ENCODE measurements at places on chromosomes 7 and 10. TPM values are rescaled to one million over a fixed set of nuclear protein-coding genes. Genes with fewer than 3 reads are reported as not detected.

DNA sequence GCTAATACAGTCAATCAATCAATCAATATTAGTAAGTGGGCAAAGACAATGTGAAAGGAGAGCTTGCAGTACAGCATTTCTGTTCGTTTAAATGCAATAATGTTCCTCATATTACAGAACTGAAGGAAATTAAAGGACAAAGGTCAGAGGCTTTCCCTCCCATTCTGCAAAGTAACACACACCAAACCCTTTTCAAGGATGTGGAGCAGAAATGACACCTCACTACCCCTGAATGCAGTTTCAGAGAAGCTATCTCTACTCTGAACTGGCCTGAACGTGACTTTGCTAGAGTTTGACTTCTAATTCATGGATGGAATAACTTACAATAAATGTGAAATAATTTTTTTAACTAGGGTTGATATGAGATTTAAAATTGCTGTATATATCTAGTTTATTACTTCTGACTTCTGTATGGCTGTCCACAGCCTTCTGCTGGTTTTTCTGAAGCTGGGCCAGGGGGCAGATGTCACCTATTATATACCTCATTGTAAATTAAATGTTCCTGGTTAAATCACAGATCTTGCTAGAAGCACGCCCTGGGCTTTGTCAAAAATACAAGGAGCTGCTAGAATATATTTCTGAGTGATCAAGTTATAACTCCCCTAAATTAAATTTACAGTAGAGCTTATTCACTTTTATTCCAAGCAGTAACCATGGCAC lies 156.9 kb upstream of the C7orf33 start:
- H3K36me3 ChIP-seq, result no peaks in the 10 kb centered on the region
- H3K4me3 ChIP-seq, result no peak overlapping the region
- no peaks in the 10 kb centered on the region for H3K27me3 ChIP-seq
- no peak for DNase-seq
- no peak overlapping the region for H3K27ac ChIP-seq

Gene IFIT1B
- total RNA-seq, result not detected

Gene SH2B2
- total RNA-seq, result 10.6 TPM

DNA sequence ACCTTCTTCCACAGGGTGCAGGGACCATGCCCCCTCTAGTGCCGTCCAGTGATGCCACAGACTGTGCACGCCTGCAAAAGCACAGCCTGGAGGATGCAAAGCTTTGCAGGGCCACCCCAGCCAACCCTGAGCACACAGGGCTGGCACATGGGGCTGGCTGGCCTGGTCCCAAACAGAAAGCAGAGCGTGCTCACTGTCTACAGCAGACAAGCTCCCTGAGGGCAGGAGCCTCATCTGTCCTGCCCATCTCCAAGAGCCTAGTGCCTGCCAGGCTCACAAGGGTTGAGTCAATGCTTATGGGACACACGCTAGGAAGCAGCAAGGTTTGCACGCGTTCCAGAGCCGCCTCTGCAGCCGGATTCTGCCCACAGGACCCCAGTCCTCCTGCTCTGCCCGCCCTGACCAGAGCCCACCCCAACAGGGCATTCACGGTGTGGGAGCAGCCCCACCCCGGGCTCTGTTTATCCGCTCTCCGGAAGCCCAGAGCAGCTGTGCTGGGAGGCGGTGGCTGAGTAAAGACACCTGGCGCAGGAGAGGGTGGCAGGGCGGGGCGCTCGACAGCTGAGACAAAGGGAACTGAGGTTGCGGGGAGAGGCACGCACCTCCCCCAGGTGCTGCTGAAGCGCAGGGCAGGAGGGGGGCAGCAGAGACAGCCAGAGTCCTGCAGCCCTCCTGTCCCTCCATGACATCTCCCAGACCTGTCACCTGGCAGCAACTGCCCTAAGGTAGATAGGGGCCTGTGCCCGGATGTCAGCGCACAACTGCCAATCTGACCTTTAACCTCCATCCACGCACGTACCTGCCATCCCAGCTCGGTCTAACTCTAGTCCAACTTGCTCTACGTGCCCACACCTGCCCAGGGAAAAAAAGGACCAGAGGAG lies 4.3 kb downstream of the KCNH2 start:
- peak overlapping the region; percentile 72 for H3K4me3 ChIP-seq
- peaks cover 16% of the 10 kb centered on the region for H3K4me1 ChIP-seq
- no peak overlapping the region for H3K27ac ChIP-seq
- H3K27me3 ChIP-seq, result no peaks in the 10 kb centered on the region

DNA sequence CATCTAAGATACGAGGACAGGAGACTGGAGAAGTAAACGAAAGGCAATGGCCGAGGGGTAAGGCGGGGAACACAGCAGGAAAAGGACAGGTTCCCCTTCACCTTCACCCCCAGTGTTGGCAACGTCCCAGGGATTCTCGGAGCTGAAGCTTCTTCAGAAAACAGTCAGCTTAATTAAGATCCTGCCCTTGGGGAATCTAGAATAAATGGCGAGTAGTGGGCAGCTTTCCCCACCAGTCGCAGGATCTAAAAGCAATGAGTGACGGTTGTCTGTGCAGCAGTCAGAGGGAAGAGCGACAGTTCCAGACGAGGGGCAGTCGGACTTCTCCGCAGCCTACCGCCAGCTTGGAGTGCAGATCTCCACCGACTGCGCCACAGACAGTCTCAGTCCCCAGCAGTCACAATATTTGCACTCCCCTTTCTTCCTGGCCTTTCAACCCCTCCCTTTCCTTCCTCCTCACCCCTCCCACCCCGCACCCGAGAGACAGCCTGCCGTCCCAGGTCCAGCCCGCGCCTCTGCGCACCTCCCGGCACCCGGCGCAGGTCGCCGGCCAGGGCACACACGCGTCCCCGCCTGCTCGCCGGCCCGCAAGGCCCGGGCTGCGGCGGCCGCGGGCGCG lies 10.9 kb upstream of the SP8 start:
- H3K4me3 ChIP-seq, result peak overlapping the region; percentile 50
- no peaks in the 10 kb centered on the region for H3K4me1 ChIP-seq
- peak overlapping the region; percentile 82 for H3K27ac ChIP-seq

DNA sequence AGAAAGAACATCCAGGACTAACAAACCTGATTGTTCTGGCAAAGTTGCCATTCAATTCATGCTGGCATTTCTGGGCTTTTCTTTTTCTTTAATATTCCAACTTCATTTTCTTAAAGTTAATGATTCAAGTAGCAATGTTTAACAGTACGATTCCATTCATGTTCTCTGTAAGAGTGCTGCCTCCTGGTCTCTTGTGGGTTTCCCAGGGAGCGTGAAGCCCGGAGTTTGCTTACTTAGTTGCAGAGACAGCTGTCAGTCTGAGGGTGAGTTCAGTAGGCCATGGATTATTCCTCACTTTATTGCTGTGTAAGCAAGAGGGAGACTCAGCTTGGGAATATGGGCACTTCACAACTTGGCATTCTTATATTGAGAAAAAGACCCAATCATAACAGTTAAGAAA lies 142.2 kb downstream of the TWIST1 start:
- H3K4me1 ChIP-seq, result no peaks in the 10 kb centered on the region
- no peak overlapping the region for H3K27ac ChIP-seq
- no peak overlapping the region for H3K4me3 ChIP-seq
- H3K36me3 ChIP-seq, result no peaks in the 10 kb centered on the region

GRCh38 chr10:924524-924859 lies 7.0 kb downstream of the LARP4B start:
- H3K27me3 ChIP-seq, result no peaks in the 10 kb centered on the region
- DNase-seq, result peak; percentile 49
- peaks cover 6% of the 10 kb centered on the region for H3K36me3 ChIP-seq

GRCh38 chr7:149621776-149622175 lies 124.2 kb upstream of the ZNF746 start:
- no peak for DNase-seq
- H3K27ac ChIP-seq, result no peak overlapping the region
- H3K4me3 ChIP-seq, result no peak overlapping the region
- no peaks in the 10 kb centered on the region for H3K36me3 ChIP-seq
- H3K4me1 ChIP-seq, result peaks cover 4% of the 10 kb centered on the region
- H3K27me3 ChIP-seq, result no peaks in the 10 kb centered on the region

DNA sequence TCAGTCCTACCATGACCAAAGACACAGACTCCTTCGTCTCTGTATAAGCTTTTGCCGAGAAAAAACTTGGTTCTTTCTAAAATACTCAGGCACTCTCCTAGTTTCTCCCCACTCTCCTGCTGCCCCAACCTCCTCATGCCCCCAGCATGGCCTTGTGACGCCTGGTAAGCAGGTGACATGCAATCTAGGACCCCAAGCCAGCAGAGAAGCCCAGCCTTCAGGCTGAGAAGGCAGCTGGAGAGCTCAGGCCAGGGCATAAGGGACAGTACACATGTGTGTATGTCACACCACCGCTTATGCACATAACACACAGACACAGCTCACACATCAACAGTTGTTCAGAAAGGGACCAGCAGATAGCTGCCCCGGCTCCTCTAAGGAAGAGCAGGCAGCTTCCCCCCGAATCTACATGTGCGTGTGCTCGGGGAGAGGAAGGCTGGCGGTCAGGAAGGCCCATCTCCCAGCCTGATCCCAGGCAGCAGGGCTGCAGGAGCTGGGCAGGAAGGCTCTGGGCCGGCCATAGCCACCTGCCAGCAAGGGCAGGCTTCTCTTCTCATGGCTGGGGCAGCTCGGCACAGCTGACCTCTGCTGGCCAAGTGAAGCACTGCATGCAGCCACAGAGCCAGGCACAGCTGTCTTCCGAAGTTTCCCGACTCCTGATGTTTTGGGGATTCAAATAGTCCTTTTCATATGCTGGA lies 8.5 kb downstream of the DDX56 start:
- DNase-seq, result peak; percentile 79
- H3K27me3 ChIP-seq, result no peaks in the 10 kb centered on the region
- peak overlapping the region; percentile 82 for H3K27ac ChIP-seq
- H3K4me1 ChIP-seq, result peaks cover 27% of the 10 kb centered on the region
- no peak overlapping the region for H3K4me3 ChIP-seq
- H3K36me3 ChIP-seq, result peaks cover 18% of the 10 kb centered on the region
